ENCODE measurements at places on chromosomes 5 and 9.

- DNase-seq, result peak; percentile 88
Observed at GRCh38 chr9:115013998-115014397, 83.6 kb upstream of the TNFSF8 start.

DNA sequence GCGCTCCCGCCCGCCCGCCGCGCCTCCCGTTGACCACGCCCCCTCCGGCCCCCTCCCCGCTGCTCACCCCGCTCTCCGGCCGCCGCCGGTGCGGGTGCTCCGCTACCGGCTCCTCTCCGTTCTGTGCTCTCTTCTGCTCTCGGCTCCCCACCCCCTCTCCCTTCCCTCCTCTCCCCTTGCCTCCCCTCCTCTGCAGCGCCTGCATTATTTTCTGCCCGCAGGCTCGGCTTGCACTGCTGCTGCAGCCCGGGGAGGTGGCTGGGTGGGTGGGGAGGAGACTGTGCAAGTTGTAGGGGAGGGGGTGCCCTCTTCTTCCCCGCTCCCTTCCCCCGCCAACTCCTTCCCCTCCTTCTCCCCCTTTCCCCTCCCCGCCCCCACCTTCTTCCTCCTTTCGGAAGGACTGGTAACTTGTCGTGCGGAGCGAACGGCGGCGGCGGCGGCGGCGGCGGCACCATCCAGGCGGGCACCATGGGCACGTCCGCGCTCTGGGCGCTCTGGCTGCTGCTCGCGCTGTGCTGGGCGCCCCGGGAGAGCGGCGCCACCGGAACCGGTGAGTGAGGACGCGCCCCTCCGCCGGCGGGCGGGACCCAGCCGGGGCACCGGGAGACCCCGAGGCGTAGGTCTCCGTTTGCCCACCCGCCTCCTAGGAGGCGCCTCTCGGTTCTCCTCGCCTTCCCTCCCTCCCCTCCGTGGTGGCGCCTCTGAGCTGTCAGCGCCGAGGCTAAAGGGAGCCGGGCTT, at the start of gene VLDLR:
Gene VLDLR (plus strand): TSS at position 66 of the 739 bp plus-strand sequence. CDS start 403 bp downstream, at position 469.
- DNase-seq, result peak; percentile 37

DNA sequence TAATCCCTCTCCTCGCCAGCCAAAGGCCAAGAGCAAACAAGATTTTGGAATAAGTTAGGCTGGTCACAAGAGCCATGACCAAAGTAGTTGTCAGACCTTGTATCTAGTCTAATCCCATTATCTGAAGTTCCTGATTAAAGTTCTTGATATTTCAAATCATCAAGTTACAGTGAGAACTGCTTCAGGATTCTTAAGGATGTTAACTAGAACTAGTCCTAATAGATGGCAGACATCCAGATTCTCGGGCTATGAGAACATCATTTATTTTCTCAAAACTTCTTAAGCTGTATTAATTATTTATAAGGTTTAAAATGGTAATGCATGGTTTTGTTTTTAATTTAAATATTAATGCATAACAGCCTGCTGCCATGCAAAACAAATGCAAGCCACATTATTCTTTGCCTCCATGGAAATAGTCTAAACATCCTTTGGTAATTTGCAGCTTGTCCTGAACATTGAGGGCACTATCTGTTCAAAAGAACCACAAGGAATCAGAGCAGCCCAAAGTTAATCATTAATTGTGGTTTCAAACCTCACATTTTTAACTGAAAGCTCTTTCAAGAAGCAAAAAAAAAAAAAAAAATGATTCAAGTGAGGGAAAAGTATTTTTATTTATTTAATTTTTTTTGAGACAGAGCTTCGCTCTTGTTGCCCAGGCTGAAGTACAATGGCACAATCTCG, 95.1 kb downstream of the TTC39B start:
- DNase-seq, result no peak

DNA sequence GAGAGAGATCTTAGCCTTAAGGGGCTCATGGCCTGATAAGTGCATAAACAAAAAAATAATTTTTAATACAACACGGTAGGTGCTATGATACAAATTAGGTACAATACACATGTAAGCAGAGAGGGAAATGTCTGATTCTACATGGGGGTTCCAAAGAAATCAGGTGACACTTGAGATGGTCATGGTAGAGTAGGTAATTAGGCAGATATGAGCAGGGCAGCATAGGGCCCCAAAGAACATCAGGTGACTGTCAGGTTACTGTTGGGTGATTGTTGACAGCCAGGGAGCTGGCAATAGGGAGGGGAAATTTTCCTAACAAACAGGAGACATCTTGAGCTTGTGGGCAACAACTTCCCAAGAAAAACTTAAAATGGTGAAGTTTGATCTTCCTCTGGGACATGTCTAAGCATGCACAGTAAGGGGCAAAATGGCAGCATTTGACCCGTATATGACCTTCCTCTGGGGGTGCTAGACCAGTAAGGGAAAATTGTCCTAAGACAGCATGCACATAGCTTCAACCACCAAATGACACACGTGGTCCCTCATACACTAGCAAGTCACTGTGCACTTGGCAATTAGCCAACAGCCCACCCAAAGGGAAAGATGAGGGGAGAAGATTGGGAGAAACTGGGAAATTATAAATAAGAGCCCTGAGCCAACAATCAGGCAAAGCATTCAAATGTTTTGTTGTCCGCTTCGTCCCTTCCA, 37.3 kb upstream of the TENT4A start:
- DNase-seq, result no peak

- DNase-seq, result no peak
Observed at GRCh38 chr5:134510970-134511795, 14.3 kb upstream of the JADE2 start.

DNA sequence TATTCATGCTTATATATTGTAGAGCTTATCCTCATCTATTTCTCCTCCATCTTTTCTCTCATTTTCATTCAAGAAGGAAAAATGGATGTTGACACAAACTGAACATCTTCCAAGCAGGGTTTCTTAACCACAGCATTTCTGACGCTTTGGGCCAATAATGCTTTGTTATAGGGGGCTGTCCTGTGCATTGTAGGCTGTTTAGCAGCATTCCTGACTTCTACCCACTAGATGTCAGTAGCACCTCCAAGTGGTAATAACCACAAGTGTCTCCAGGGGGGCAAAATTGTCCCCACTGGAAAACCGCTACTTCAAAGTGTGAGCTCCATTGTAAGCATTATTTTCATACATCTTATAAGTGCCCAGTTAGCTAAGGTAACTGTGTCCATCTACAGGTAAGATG, 2.6 kb upstream of the TXNDC8 start:
- no peak for DNase-seq

GRCh38 chr9:121510766-121511550, 11.3 kb upstream of the GGTA1 start:
- no peak for DNase-seq

DNA sequence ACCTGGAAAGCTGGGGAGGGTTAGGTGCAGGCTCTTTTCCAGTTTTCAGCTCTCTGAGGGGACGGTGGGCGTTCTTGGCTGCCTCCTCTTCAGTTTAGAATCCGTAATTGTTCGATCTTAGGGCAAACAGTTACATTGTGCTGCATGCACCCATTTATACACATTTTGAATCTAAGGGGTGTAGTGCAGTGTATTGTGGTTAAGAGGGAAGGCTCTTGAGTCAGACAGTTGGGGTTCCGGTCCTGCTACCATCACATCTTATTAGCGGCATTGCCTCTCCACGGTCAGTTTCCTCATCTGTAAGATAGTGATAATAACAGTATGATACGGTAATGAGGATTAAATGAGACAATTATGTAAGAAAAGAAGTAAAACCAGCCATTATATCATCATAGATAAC, 625 bp downstream of the EXOSC2 start:
- peak; percentile 50 for DNase-seq

DNA sequence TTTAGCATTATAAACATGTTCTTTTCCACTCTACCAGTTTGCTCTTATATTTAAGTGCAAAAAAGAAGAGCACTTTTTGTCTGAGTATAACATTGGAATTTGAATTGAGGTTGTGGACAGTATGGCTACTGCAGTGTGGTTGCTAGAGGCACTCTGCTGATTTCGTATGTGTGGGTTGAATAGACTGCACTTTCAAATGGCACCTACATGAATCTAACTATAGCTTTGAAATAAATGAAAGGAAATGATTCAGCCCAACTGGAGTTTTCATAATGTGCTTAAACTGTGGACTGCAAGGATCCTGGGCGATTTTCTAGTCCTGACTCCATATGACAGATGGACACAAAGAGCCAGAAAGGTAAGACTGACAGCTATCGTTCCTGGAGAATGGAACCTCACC, 657.6 kb upstream of the RIOK2 start:
- DNase-seq, result no peak

GRCh38 chr9:137021979-137022661, 5.9 kb downstream of the ABCA2 start:
- DNase-seq, result peak; percentile 87

DNA sequence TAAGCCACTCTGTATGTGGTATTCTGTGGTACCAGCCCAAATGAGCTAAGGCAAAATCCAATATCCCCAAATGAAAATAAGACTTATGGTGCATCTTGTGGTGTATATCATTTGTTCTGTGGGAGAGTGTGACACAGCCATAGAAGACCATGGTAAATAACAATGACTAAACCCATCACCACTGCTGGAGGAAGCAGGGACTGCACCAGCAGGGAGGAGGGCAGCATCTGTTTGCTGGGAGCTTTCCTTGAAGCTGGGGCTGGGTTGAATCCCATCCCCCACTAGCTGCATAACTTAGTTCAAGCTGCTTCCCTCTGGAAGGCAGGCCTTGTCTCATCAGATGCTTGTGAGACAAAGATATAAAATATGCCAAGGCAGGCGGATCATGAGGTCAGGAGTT, 14.2 kb downstream of the GADD45G start:
- no peak for DNase-seq

DNA sequence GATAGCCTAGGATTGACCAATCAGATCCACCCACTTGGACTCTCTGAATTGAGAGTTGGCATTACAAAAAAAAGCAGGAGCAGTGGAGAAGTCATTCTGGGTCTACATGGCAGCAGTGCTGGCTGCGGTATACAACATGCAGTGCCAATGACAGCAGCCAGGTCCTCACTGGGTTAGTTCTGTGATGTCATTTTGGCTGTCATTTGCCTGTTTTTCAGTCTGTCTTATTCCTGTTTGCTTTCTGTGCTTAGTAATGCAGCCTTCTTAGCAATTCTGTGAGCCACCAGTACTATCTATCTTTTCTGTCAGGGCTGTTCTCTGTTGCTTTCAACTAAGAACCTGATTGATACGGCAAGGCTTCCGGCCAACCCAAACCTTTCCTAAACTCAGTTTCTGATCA, 471.8 kb downstream of the BNC2 start:
- no peak for DNase-seq

GRCh38 chr5:45038366-45038987, 229.7 kb downstream of the MRPS30 start:
- DNase-seq, result peak; percentile 31

DNA sequence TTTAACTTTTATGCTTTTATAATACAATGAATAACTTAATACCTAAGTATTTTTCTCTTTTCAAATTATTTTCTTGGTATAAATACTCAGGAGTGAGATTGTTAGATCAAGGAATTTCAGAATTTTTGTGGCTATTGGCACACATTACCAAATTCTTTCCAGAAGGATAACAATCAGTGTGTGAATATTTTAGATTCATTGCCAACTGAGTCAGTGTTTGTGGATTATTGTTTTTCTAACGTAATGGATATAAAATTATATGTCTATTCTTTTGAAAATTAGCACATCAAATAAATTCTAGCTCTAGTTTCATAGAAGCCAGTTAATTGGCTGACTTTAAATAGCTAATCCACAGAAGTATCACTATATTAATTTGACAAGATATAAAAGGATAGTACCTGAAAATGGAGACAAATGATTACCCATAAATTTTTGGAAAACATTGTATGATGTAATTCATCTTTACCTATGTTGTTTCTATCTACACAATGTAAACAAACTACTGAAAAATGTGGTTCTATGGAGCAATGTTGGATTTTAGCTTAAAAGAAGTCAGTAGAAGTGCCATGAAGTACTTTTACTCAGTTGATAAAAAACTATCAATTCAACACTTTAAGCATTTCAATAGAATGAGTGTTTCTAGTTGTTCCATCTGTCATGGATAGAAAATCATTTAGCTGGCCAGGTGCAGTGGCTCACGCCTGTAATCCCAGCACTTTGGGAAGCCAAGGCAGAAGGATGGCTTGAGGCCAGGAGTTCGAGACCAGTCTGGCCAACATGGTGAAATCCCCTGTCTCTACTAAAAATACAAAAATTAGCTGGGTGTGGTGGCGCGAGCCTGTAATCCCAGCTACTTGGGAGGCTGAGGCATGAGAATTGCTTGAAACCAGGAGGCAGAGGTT, 185.1 kb downstream of the ADAMTSL1 start:
- no peak for DNase-seq

GRCh38 chr5:39569857-39570256, 145.1 kb upstream of the DAB2 start:
- DNase-seq, result no peak

DNA sequence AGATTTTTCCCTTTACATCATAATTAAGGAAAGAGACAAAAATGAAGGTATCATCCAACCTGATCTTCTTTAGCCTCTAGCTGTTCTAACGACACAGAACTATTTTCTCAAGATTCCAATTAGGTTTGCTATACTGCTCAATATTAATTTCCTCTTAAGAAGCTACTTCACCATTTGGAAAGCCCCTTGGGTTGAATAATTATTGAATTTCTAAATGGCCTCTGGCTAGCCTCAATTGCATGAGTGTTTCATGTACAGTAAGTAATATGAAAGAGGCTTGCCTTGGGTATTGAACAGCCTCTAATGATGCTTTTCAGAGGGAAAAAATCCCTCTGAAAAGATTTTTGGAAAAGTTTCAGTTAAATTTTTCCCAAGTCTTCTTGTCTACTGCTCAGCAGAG, 3.7 kb upstream of the MOB3B start:
- DNase-seq, result no peak

DNA sequence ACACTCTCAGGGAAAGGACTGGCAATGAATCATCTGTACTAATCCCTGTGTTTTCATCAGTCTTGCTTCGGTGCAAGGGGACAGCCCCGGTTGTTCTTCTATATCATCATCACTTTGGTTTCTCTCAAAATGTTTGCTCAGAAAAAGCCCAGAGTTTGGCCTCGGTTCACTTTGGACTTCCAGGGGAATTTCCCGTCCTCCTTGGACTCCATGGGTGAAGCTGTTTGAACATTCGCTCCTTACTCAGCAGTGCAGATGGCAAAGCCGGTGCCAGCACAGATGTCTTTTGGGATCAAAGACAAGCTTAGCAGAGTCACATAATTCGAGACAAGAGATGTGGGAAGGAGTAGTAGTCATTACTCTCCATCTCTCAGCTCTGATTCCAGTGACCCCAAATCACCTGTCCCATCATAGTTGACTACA, 69.8 kb upstream of the TNFSF8 start:
- peak; percentile 45 for DNase-seq

GRCh38 chr9:76166526-76166925, 227.7 kb downstream of the RFK start:
- no peak for DNase-seq

GRCh38 chr9:114313186-114313585, 9.7 kb upstream of the ORM1 start:
- no peak for DNase-seq

GRCh38 chr5:73899916-73900315, 273.9 kb downstream of the ARHGEF28 start:
- DNase-seq, result no peak

DNA sequence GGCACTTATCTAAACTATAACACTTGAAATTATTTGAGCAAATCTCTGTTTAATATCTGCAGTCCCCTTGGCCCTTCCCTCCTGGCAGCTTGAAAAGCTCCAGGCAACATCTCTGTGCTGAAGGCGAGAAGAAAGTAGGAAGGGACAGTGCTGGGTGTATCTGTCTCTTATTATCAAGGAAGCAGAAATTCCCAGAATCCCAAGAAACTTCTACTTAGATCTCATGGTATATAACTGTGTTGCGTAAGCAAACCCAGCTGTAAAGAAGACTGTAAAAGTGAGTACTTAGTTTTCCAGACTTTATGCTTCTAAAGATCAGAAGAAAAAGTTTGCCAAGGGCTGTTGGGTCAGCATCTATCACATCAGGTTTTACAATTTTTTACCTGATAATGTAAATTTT, 1869.8 kb downstream of the MAT2B start:
- no peak for DNase-seq

Data from activated CD4-positive, alpha-beta T cell treated with anti-CD3 and anti-CD28 coated beads, Interleukin-10, Interleukin-2, amounts not matched to agents 100 ng/mL and 50 ng/mL, durations not matched to agents 16 hours and 8 hours (primary cell).